Glutamatergic neuron (in vitro differentiated cells): ENCODE measurements at places on chromosomes 1 and 21.

GRCh38 chr1:16151196-16151994 is 4.5 kb downstream of the EPHA2 start:
- peaks cover 5% of the 10 kb centered on the region for H3K4me1 ChIP-seq
- no peak overlapping the region for H3K27ac ChIP-seq
- peaks cover 2% of the 10 kb centered on the region for H3K27me3 ChIP-seq

DNA sequence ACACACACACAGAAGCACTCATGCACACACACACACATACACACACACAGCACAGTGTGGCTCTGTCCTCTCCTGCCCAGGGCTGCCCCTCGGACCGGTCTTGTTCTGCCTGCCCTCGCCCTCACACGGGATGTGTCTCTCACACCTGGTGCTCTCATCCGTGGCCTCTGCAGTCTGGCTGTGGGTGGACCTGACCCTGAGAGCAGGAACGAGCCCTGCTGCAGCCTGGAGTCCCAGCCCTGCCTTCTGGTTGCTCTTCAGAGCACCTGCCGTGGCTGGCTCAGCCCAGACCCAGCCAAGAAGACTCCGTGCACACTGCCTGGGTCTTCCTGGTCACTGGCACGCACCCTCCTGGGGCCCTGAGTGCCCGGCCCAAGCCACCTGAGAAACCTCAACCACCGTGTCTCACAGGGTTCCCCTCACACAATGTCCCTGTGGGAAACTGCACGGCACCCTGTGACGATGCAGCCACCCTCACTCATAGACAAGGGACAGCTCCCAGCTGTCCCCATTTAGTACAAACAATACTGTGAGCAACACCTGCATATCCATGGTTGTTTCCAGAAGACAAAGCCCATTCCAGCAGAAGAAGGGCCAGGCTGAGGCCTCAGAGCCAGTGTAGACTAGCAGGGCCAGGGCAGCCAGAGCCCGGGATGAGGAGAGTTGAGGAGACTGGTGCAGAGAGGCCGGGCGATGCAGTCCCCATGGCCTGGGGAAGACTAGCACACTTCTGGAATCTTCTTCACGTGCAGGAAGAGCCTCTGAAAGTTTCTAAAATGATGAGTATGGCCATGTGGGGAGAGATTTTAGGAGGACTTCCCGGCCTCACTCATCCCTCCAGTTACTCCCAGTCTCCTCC is 234.0 kb downstream of the NPHP4 start:
- no peak overlapping the region for H3K4me3 ChIP-seq
- peaks cover 6% of the 10 kb centered on the region for H3K27me3 ChIP-seq
- no peaks in the 10 kb centered on the region for H3K4me1 ChIP-seq
- no peaks in the 10 kb centered on the region for H3K36me3 ChIP-seq

DNA sequence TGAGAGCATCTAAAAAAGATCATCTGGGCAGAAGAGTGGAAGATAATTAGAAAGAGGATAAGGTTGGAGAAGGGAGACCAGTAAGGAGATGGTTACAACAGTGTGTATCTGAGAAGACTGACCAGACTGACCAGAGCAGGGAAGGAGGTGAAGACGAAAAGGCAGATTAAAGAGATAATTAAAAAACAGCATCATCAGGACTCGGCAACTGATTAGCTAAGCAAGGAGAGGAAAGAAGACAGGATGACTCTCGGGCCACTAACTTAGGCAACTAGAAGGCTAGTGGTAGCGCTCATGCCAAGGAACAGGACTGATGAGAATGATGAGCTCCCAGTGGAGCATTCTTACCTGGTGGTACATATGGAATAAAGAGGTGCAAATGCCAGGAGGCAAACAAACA is 3.9 kb downstream of the RBM34 start:
- H3K27me3 ChIP-seq: no peaks in the 10 kb centered on the region
- no peaks in the 10 kb centered on the region for H3K36me3 ChIP-seq
- H3K4me1 ChIP-seq: no peaks in the 10 kb centered on the region
- no peak for DNase-seq

GRCh38 chr1:70210820-70211219 is 5.4 kb upstream of the LRRC40 start:
- no peak for DNase-seq
- H3K27me3 ChIP-seq: peaks cover 4% of the 10 kb centered on the region
- H3K4me3 ChIP-seq: no peak overlapping the region
